Transverse colon (tissue), 4 donors: ENCODE measurements at places on chromosomes 5 and 9. TPM values are rescaled to one million over a fixed set of nuclear protein-coding genes. Genes with fewer than 3 reads are reported as not detected.

The SPATA31E1 gene
- total RNA-seq = not detected

The MYORG gene
- total RNA-seq = 71.4 TPM

The PAEP gene
- not detected for total RNA-seq

The TAL2 gene
- total RNA-seq = not detected

The CDX1 gene
- total RNA-seq = 368 TPM

The TMC1 gene
- total RNA-seq = 0.32 TPM

- no peak for DNase-seq
Measured at GRCh38 chr9:32606811-32607210, 28.7 kb downstream of the TAF1L start.

DNA sequence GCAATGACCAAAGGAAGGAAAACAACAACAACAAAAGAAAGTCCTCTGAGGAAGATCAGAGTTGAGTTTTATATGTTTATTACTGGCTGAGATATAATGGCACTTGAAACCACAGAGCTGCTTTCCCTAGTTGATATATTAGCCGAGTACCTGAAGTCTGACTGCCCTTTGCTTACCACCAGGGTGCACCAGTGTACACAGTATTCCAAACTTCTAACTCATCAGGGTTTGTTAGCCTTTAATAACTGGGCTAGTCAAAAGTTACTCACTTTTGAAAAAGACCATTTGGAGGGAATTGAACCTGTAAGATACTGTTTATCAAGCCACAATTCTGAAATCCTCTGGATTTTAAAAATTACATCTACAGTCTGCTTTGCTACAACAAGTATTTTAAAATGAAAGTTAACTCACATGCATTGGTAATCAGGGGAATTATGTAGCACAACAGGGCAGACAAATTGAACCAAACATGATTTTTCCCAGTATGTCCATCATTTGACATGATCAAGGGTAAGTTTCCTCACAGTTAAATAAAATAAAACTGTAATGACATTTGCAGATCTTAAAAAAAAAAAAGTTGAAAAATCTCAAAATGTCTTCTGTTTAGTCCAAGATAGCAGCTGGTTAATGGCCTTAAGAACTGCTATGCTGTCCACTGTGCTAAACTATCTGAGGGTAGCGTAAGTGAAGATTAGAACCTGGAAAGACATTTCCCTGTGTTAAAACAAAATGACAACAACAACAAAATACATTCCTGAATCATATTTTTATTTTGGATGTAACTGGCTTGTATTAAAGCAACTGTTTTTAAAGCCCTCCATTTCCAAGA is 57.3 kb upstream of the C6 start:
- DNase-seq = peak; percentile 15

GRCh38 chr9:15843931-15844330 is 291.1 kb downstream of the CCDC171 start:
- DNase-seq = no peak

DNA sequence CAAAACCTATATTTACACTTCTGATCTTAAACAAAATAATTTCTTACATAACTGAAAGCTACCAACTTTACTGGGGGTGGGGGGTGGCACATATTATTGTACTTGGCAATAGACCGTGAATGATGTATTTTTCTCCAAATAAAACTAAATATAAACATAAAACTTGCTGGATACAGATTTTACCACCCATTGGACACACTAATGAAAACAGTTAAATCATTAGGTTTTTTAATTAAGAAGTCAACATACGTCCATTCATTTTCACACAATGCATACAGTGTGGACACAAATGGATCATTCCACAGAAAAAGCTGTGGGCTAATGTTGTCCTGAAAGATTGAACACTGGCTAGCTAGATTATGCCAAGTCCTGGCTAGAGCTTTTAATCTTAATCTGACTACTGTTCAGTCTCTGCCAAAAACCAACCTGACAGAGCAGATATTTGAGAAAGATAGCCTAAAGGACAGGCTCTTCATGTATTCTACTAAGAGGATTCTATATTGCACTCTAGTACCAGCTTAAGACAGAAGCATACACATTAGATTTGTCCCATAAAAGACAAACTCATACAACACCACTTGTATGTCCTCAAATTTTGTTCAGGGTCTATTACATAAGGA is 118.1 kb downstream of the SIL1 start:
- no peak for DNase-seq

GRCh38 chr9:7009065-7009464 is 251.3 kb downstream of the KDM4C start:
- no peak for DNase-seq

DNA sequence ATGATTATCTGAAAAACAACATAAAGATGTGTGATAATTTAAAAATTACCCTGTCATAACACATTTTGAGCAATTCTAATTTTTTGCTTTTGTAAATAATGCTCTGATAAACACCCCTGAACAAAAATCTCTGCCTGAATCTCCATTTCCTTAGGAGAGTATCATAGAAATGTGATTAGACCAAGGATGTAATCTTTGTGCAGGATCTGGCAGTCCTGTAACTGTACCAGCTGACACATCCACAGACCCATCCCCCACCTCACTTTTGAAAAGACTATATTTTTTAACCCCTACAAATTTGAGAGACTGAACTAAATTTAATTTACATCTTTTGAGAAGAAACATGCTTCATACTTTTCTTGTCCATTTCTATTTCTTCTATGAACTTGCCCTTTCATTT is 101.7 kb downstream of the GNAQ start:
- no peak for DNase-seq

- no peak for DNase-seq
Measured at GRCh38 chr5:162282191-162282590, 214.6 kb downstream of the GABRG2 start.

GRCh38 chr9:133977421-133978201 is 14.5 kb downstream of the VAV2 start:
- no peak for DNase-seq

DNA sequence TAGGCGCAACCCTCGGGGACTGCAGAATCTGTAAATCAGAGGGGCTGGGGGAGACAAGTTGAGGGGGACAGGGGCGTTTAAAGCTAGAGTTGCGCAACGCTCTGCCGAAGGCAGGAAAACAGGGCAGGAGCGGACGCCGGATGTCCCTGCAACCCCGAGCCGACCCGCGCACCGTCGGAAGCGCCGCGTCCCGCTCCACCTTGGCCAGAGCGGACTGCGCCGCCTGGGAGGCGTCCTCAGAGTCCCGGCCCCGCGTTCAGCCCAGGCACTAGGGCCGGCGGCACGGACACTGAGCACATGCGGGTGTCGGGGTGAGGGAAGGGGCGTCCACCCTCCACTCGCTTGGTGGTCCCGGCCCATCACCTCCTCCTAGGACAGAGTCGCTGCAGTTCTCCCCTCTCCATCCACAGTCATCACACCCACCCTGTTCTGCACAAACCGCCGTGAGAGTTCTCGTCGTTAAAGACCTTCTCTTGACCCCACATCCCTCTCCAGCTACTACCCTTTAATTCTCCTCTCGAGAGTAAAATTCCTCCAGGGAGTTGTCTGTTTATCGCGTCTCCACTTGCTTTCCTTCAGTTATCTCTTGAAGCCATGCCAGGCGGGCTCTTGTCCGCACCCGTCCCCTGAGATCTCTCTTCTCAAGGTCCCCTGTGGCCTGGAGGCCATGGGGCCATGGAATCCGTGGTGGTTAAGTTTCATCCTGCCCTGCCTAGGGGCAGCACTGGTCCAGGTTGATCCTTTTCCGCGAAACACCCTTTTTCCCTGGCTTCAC is 796 bp upstream of the PDLIM7 start:
- peak; percentile 45 for DNase-seq

DNA sequence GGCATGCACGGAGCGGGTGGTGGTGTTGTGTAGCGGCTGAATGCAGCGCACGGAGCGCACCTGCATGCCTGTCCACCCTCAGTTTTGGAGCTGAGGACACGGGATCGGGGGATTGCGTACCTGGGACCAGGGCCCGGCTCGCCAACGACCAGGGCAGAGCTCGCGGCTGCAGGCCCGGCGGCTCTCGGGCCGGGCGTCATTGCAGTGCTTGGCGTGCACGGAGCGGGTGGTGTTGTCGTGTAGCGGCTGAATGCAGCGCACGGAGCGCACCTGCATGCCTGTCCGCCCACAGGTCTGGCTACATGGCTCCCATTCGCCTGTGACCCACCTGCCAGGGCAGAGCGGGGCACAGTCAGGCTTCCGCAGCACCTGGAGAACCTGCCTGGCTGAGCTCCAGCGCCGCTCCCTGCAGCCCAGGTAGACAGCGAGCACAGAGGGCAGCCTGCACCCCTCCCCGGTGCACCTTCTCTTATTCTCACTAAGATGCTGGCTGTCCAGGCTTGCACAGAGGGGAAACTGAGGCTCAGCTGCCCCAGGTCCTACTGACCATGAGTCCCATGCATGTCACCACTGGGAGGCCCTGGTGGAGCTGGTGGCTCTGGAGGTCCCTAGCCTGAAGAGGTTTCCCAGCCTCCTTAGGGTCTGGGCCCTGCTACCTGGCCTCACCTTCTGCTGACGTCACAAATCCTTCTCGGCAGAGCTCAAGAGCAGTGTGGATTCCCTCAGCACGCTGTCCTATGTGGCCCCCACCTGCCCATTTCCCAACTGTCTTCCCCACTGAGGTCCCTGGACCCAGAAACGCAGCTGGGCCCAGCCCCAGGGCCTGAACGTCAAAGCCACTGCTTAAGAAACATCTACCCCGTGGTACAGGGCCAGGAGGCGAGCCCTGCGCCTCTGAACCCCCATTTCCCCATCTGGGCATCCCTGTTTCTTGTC is 64.9 kb downstream of the ZNF354C start:
- no peak for DNase-seq

GRCh38 chr5:7638456-7638855 is 212.5 kb downstream of the CFAP90 start:
- no peak for DNase-seq
